ENCODE measurements at places on chromosomes 4 and X. TPM values are rescaled to one million over a fixed set of nuclear protein-coding genes. Genes with fewer than 3 reads are reported as not detected.

The STATH gene
- total RNA-seq: not detected

The PDZD4 gene
- total RNA-seq: 89.6 TPM

GRCh38 chr4:744212-744841 lies 38.7 kb downstream of the PCGF3 start:
- no peak for DNase-seq

- no peak for DNase-seq
Observed at GRCh38 chr4:151347490-151348235, 22.3 kb upstream of the SH3D19 start.

DNA sequence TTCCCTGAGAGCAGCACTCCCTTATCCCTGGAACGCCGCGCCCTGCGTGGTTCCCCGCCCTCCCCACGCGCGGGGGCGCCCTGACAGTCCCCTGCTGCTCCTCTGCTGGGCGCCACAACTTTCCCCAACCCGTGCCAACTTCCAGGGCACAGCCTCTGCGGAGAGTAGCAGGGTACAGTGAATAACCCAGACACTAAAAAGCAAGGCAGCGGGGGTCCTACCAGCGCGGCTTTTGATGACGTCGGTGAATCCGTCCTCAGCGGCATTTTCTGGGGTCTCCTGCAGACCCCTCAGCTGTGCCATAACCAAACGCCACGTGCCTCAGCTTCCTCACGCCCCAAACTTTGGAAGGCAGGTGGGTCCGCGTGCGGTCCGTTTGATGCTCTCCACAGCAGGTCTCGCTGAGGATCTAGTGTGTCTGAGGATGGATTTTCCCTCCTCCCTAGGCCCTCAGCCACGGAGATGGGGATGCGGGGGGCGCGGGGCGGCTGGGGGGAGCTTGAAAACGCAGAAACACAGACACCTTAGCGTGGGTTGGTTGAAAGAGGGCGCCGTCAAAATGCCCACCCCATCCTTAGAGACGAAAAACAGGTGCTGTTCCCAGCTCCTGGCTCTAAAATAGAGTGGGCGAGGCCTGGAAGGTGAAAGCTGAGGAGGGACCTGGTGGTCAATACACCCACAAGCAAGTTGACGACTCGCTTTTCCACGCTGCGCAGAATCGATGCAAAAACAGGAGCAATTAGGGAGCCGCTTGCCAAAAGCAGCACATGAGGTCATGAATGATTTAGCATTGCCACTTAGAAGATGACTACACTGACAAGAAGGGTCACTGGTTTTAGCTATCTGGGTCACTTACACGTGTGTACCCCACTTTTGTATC lies 405.6 kb downstream of the FAM47A start:
- no peak for DNase-seq

GRCh38 chr4:55912249-55912648 lies 36.5 kb upstream of the CEP135 start:
- DNase-seq: no peak

- peak; percentile 11 for DNase-seq
Observed at GRCh38 chrX:97367125-97367524, 483.4 kb downstream of the RPA4 start.

GRCh38 chr4:76198411-76199237 lies 15.0 kb downstream of the SCARB2 start:
- DNase-seq: peak; percentile 38

DNA sequence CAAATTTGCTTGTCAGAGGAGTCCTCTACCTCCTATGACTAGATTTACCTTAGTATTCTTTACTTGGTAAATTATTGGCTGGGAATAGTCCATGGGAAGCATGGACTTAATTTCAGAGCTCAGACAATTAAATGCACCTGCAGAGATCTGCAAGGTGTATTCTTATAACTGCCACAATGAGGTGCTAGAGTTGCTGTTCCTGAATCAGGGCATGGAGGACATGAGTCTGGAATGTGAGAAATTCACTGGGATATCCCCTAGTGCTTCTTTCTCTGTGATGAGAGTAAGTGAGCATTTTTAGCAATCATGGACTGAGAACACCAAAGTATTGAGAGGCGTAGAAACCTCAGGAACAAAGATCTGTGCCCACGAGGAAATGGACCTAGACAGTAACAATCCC lies 32.9 kb upstream of the GRID2 start:
- DNase-seq: no peak

GRCh38 chr4:36177946-36178345 lies 66.4 kb downstream of the ARAP2 start:
- DNase-seq: no peak
